ENCODE measurements at places on chromosomes 13 and 19. TPM values are rescaled to one million over a fixed set of nuclear protein-coding genes. Genes with fewer than 3 reads are reported as not detected.

DNA sequence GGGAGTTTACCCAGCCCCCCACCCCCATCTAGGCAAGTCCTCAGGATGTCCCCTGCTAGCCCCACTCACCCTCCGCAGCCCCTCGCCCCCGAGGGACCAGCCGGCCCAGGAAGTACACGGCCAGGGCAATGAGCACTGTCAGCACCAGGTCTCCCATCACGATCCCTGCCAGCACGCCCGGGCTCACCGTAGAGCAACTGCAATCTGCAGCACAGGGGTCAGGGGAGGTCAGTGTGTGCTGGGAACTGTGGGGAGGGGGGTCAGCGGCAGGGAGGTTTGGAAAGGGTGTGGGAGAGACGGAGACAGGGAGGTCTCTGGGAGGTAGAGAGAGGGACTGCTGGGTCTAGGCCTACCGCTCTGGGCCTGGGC, 734 bp downstream of the TYROBP start:
- peak overlapping the region; percentile 28 for H3K4me3 ChIP-seq
- peak overlapping the region; percentile 61 for H3K27ac ChIP-seq
- H3K27me3 ChIP-seq, result no peaks in the 10 kb centered on the region
- no peaks in the 10 kb centered on the region for H3K36me3 ChIP-seq
- H3K4me1 ChIP-seq, result peaks cover 19% of the 10 kb centered on the region

Gene RFX1
- 27.2 TPM for total RNA-seq

Gene PSG6
- not detected for total RNA-seq

DNA sequence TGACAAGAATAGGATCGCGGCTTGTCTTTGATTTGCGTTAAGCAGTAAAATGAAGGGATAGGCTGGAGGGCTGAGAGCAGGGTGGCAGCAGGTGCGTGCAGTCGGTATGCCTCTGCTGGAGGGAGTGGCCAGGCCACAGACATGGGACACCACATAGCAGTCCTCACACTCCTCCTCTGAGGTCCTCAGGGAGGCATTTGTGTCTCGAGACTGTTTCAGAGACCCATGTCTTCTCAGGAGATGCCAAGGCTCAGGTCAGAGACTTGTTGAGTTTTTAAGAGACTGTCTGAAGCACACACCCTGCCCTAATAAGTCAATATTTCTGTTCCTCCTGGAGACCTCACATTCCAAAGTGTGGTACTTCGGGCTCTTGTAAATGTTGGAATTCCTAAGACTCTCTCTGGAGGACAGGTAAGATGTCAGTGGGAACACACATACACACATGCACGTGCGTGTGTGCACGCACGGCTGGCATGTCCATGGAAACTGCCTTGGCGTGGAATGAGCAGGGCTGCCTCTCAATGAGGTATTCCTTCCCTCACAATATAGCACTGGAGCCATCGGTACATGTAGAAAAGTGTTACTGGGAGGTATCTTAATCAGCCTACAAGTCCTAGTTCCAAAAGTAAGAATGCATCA, 46.4 kb downstream of the COL4A2 start:
- H3K4me3 ChIP-seq, result no peak overlapping the region
- DNase-seq, result no peak
- H3K27me3 ChIP-seq, result no peaks in the 10 kb centered on the region
- H3K36me3 ChIP-seq, result no peaks in the 10 kb centered on the region

GRCh38 chr13:112857914-112858490, 111.0 kb upstream of the MCF2L start:
- no peaks in the 10 kb centered on the region for H3K27me3 ChIP-seq
- peaks cover 99% of the 10 kb centered on the region for H3K36me3 ChIP-seq
- H3K4me1 ChIP-seq, result no peaks in the 10 kb centered on the region
- H3K27ac ChIP-seq, result no peak overlapping the region
- no peak overlapping the region for H3K4me3 ChIP-seq
- DNase-seq, result no peak

GRCh38 chr19:38952395-38953165, 21.8 kb downstream of the MRPS12 start:
- H3K27me3 ChIP-seq, result peaks cover 12% of the 10 kb centered on the region
- H3K4me1 ChIP-seq, result peaks cover 8% of the 10 kb centered on the region
- DNase-seq, result peak; percentile 65
- H3K36me3 ChIP-seq, result no peaks in the 10 kb centered on the region
- H3K4me3 ChIP-seq, result no peak overlapping the region

- no peaks in the 10 kb centered on the region for H3K27me3 ChIP-seq
- H3K4me3 ChIP-seq, result no peak overlapping the region
- H3K36me3 ChIP-seq, result no peaks in the 10 kb centered on the region
- H3K4me1 ChIP-seq, result no peaks in the 10 kb centered on the region
- no peak for DNase-seq
- no peak overlapping the region for H3K27ac ChIP-seq
Observed at GRCh38 chr13:96768524-96768923, 225.8 kb downstream of the OXGR1 start.

Gene HRC
- total RNA-seq, result not detected

Gene STARD13
- 78.6 TPM for total RNA-seq

- no peak overlapping the region for H3K4me3 ChIP-seq
- H3K36me3 ChIP-seq, result no peaks in the 10 kb centered on the region
- H3K4me1 ChIP-seq, result peaks cover 7% of the 10 kb centered on the region
- no peak for DNase-seq
Observed at GRCh38 chr13:97468331-97468730, 34.4 kb downstream of the RAP2A start.
